Esophagus (tissue), 2 donors: ENCODE measurements at places on chromosomes 11 and 22. TPM values are rescaled to one million over a fixed set of nuclear protein-coding genes. Genes with fewer than 3 reads are reported as not detected.

The KRTAP5-8 gene
- polyA plus RNA-seq = 0.07 TPM

The GAB4 gene
- not detected for polyA plus RNA-seq

The PKNOX2 gene
- polyA plus RNA-seq = 0.43 TPM

The HBG2 gene
- polyA plus RNA-seq = not detected

The KCNA4 gene
- polyA plus RNA-seq = not detected

The CECR2 gene
- polyA plus RNA-seq = 0.09 TPM

The CHST1 gene
- polyA plus RNA-seq = 0.14 TPM

The APOA4 gene
- polyA plus RNA-seq = 0.06 TPM

The KRTAP5-2 gene
- polyA plus RNA-seq = not detected

The APOBEC3H gene
- polyA plus RNA-seq = 0.20 TPM
